Activated T-cell treated with anti-CD3 and anti-CD28 coated beads for 1 hour (primary cell): ENCODE measurements at places on chromosomes 3 and 15.

DNA sequence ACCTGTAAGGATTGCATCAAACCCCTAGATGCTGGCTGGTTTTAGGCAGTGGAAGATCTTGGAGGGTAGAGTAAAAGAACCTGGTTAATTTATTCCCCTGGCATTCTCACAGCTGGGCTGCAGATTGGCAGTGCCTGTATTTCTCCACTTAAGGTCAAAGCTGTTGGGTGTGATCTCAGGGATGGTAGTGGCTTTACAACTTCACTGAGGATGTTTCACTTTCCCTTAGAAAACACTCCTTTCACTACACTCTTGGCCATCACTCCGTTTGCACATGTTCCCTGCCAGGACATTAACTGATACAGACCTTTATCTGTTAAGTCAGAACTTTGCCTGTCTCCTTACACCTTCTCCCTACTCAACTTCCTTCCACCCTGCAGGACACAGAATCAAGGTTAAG lies 779.1 kb upstream of the SEMA6D start:
- no peak for DNase-seq

GRCh38 chr3:167886690-167887089 lies 151.2 kb downstream of the SERPINI1 start:
- DNase-seq = no peak

GRCh38 chr15:22945071-22945470 lies 35.1 kb downstream of the CYFIP1 start:
- no peak for DNase-seq

GRCh38 chr3:125139386-125139785 lies 73.2 kb downstream of the SLC12A8 start:
- no peak for DNase-seq

- no peak for DNase-seq
These were observed 120.1 kb downstream of the UACA start for GRCh38 chr15:70643106-70643782.

DNA sequence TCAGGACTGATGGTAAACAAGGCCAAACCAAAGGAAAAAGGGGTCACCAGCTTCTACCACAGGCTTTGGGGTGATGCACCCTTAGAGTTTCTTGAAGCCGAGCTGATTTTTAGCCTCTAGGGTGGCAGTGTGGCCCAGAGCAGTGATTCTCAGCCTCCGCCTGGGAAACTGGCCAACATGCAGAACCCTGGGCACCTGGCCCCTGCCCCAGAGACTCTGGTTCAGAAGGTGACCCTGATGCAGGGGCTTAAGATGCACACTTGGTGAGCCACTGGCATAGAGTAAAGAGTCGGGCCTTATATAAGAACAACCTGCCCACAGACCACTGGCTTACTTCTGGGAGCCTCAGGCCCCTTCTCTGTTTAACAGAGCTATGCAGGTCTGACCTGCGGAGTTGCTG lies 44.5 kb downstream of the SYNM start:
- DNase-seq = no peak

DNA sequence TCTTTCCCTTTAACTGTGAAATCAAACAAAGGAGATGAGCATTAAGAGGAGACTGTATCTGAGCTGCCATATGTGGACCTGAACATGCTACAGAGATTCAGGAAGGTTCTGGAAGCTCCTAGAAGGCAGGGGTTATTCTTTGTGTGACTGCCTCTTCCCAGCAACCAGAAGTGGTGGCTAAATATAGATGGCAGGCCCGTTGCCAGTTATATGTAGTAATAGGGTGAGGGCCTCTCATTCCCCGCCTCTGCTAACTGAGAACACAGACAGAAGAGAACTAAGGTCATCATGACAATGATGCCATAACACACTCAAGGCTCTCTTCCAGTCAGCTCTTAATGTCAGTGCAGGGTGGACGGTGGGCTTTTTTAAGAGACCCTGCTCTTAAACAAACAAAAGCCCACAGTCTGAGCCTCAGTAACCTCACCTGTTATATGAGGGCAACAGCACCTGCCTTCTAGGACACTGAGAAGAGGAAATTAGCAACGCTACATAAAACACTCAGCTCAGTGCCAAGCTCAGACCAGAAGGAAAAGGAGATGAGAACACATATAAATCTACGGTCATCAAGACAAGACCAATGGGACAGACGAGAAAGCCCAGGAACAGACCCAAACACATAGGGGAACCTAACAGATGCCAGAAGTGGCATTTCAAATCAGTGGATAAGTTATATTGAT lies 22.3 kb downstream of the CFAP92 start:
- no peak for DNase-seq
